ENCODE measurements at places on chromosomes 6 and 20. TPM values are rescaled to one million over a fixed set of nuclear protein-coding genes. Genes with fewer than 3 reads are reported as not detected.

UBE2C gene
- total RNA-seq, result 10.6 TPM

CST1 gene
- total RNA-seq, result not detected

CLDN20 gene
- total RNA-seq, result not detected

RAB44 gene
- not detected for total RNA-seq

LY6G6F gene
- not detected for total RNA-seq

SRMS gene
- not detected for total RNA-seq

LGSN gene
- total RNA-seq, result 0.63 TPM

RUNX2 gene
- total RNA-seq, result 0.31 TPM

PLCB1 gene
- total RNA-seq, result 115 TPM

SYNE1 gene
- total RNA-seq, result 488 TPM

ENPP3 gene
- 0.63 TPM for total RNA-seq

SLC22A7 gene
- total RNA-seq, result 1.9 TPM

GPSM3 gene
- total RNA-seq, result 0.63 TPM

NQO2 gene
- 12.5 TPM for total RNA-seq
